Right hindlimb (tissue), 1 donor: ENCODE measurements at places on chromosomes 4 and X.

DNA sequence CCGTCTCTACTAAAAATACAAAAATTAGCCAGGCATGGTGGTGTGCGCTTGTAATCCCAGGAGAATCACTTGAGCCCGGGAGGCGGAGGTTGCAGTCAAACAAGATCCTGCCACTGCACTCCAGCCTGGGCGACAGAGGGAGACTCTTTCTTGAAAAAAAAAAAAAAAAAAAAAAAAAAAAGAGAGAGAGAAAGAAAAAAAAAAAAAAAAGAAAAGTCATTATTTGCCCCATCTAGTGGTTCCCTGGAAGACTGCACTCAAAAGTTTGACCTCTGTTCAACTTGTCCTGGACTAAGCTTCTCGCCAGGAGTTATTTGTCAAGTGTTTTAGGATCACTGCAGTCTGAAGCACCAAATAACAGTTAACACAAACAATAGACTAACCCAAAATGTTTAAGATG is 45.3 kb upstream of the KCTD8 start:
- no peak for DNase-seq

DNA sequence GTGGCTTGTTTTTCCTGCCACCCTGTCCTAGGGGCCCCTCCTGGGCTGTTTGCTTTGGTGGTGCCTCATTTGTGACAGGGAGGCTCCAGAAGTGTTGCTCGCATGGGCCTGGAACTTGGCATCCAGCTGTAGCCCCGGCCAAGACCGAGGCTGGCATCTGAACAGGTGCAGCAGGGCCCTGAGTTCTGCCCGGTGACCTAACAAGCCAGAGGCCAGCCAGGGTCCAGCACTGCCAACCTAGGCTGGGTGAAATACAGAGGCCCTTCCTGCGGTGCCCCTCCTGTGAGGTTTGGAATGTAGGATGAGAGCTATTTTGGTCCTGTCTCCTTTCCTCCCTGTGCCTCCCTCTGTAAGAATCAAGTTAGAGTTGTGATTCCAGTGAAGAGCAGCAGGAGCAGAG is 58.5 kb downstream of the STARD8 start:
- DNase-seq: no peak

DNA sequence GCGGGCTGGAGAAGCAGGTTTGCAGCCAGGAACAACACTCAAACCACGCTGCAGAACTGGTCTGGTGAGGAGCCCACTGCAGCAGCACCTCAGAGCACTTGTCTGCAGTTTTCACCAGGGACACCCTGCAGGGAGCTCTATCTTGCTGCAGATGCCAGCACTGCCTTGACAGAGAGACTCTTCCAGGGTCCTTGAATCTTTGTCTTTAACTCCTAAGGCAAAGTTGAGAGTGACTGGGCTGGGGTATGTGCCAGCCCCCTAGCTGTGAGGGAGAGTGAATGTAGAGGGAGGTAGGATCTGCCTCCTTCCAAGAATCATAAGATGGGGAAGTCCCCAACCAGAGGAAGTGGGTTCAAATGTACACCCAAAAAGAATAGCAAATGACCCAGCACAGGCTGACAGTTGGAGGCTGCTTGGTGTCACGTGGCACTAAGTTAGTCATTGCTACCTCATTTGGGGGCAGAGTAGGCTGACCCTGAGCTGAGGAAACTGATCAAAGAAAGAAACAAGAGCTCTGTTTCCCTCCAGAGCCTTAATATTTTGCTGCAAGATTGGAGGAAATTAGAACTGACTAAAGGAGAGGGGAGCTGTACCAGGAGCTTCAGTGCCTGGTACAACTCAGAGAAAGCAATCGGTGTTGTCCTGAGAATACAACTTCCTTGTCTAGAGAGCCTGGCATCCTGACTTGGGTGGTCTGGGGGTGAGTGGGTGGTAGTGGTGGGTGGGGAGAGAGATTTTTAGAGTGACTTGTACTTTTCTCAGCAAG is 28.2 kb upstream of the HUWE1 start:
- DNase-seq: no peak

DNA sequence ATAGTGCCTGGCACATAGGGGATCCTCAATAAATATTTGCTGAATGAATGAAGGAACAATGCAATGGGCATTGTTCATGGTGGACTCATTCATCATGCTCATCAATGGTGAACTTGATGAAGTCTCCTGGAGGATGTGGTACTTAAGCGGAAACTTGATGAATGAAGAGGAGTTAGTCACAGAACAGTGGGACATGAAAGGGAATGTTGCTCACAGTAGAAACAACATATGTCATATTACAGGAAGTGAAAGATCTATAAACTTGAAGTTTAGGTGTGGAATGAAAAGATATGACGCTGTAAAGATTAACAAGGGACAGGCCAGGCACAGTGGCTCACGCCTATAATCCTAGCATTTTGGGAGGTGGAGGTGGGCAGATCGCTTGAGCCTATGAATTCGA is 224.1 kb downstream of the PPP3CA start:
- no peak for DNase-seq
